ENCODE measurements at places on chromosomes 7 and 10.
A peak's percentile ranks its signal among the peaks of the same experiment; 100 is the strongest.

GRCh38 chr10:27659786-27660185 lies 85.8 kb downstream of the MKX start:
- no peak for DNase-seq

- no peak for DNase-seq
Measured at GRCh38 chr7:117908031-117908795, 35.0 kb upstream of the CTTNBP2 start.

DNA sequence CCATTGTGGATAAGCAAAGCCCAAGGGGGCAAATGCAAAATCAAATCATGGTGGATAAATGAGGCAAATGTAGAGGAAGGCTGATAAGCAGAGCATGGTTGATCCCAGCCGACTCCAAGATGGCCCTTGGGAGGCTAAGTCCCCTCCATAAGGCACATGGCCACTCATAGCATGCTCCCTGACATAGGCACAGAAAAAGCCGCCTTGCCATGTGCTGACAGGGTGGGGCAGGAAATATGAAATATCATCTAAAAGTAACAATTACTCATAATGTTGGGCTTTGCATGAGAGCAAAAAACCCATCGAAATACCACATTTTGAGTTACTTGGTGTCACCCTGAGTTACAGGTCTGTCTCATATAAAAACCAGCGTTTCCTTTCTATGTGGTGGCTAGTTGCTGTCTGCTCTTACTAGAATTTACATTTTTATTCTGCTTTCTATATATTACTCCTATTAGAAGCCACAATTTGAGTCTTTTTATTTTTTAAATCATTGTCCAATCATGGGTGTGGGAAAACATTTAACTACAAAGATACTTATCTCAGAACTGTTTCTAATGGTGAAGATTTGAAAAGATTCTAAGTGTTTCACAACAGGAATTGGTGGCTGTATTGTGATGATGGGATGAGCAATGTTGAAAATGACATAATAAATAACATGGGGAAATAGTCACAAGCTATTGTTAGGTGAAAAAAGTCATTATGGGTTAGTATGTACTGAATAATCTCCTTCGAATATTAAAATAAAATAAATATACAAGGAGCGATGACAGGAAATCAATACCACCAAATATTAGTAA lies 102.7 kb downstream of the CUBN start:
- DNase-seq: peak; percentile 94

DNA sequence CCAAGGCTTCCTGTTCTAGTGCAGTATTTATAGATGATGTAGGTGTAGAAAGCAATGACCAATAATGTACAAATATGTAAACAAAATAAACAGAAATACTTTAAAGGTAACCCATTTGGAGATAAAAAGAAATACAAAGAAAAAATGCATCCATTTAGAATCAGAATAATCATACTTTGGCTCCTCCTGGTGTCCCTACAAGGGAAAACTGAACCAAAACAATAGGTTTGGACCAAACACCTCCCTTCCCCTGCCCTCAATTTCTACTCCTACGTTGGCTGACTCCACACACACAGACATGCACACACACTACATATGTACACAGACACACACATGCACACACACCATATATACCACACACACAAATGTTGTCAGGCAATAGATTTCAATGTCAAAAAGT lies 36.0 kb downstream of the C10orf143 start:
- DNase-seq: no peak

- DNase-seq: no peak
Measured at GRCh38 chr7:93036807-93037206, 81.0 kb downstream of the SAMD9 start.

DNA sequence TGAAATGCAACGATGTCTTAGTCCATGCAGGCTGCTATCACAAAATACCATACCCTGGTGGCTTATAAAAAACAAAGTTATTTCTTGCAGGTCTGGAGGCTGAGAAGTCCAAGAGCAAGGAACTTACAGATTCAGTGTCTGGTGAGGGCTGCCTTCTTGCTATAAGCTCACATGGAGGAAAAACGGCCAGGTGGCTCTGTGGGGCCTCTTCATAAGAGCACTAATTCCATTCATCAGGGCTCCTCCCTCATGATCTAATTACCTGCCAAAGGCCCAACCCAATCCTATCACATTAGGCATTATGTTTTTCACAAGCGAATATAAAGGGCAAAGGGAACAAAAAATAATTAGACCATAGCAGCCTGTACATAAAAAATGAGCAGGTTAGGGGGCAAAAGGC lies 35.4 kb downstream of the PAPSS2 start:
- DNase-seq: no peak

Data from inflammatory macrophage treated with lipopolysaccharide for 4 hours (primary cell).